ENCODE measurements at places on chromosomes 3 and 15.

- no peak for DNase-seq
Measured at GRCh38 chr15:39454189-39454986, 126.5 kb upstream of the THBS1 start.

DNA sequence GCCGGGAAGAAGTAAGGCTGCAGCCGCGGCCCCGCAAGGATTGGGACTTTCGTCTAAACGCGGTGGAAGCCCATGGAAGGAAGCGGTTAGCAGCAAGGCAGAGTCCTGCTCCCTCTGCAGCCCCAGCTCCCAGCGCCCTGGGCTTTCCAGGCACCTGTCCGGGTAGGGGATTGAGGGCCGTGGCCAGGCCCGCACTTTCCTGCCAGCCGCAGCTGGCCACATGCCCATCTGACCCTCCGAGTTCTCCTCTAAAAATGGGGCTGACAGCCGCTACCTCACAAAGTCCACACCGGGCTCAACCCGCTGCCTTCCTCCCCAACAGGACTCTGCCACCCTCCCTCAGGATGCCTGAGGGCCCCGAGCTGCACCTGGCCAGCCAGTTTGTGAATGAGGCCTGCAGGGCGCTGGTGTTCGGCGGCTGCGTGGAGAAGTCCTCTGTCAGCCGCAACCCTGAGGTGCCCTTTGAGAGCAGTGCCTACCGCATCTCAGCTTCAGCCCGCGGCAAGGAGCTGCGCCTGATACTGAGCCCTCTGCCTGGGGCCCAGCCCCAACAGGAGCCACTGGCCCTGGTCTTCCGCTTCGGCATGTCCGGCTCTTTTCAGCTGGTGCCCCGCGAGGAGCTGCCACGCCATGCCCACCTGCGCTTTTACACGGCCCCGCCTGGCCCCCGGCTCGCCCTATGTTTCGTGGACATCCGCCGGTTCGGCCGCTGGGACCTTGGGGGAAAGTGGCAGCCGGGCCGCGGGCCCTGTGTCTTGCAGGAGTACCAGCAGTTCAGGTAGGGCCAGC is 1.9 kb downstream of the NEIL1 start:
- DNase-seq, result no peak

- DNase-seq, result no peak
Measured at GRCh38 chr3:187210545-187211327, 13.4 kb downstream of the RTP1 start.

DNA sequence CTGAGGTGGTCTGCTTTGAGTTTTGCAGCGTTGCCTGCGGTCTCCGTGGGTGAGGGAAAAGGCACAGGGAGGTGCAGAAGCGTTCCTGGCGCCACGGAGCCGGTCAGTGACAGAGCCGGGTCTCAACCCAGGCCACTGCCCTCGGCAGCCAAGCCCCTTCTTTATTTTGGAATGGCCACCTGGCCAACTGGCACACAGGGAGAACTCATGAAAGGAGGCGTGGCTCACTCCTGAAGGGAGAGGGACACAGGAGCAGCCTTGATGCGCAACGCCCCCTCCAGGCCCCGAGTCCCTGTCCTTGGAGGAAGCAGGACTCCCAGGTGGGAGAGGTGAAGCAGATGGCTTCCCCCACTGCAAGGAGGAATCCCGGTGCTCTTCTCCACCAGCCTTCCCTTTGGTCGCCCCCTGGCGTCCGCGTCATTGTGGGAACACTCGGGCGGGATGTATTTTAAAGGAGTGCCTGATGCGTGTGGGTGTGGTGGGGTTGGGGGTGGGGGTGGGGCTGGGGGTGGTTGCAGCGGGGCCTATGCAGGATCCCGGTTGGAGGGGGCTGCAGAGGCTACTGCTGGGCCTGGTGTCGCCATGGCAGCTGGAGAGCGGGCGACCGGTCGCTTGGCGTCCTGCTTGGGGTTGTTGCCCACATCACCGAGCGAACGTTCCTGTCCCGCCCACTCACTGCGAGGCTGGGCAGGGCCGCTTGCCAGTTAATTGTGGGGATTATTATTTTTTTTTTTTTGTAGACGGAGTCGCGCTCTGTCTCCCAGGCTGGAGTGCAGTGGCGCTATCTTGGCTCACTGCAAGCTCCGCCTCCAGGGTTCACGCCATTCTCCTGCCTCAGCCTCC is 32.6 kb downstream of the APBA2 start:
- no peak for DNase-seq

- DNase-seq, result no peak
Measured at GRCh38 chr3:17201538-17201937, 316.8 kb downstream of the PLCL2 start.

- DNase-seq, result no peak
Measured at GRCh38 chr3:174767853-174768382, 91.2 kb upstream of the NAALADL2 start.

DNA sequence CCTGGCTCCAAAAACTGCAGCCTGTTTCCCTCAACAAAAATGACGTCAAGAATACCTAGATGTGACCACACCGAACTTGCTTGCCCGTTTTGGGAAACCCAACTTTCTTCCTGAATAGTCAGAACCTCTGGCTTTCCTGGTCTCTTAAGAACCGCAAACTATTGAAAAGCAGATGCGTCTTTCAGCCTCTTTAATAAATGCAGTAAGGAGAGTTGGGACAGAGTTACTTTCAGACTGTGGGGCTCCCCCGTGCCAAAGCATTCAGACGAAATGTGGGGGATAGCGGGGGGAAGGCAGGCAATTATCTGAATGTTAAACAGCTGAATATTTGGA is 1.2 kb upstream of the PROK2 start:
- DNase-seq, result no peak

- no peak for DNase-seq
Measured at GRCh38 chr3:182789371-182789770, 3.9 kb upstream of the ATP11B start.

DNA sequence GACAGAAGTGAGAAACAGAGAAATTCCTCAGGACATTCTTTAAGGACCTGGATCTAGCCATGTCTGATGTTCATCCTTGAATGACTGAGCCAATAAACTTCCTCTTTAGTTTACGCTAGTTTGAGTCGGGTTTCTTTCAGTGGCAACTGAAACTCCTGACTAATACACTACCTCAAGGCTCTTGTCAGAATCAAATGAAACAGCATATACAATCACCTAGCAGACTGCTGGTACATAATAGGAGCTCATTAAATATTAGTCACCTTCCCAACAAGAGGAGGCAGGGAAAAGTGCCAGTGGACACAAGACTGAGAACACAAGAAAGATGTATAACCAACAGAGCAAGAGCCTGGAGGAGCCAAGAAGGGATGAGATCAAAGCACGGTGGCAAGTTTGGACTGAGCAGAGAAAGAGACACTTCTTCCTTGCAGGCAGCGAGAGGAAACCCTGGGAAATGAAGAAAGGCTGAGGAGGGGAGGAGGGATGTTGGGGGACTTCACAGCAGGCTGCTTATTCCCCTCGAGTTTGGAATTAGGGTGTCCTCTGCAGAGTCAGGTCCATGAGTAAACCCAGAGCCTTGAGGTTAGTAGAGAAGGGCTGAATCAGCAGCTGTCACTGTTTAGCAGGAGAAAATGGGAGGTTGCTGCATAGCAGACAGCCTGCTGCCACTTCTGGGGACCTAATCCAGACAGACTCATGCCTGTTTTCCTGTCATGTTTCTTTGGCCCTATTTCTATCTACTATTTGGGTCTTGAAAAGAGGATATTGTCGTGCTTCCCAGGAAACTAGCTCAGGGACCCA is 73.3 kb downstream of the MRPL46 start:
- no peak for DNase-seq

DNA sequence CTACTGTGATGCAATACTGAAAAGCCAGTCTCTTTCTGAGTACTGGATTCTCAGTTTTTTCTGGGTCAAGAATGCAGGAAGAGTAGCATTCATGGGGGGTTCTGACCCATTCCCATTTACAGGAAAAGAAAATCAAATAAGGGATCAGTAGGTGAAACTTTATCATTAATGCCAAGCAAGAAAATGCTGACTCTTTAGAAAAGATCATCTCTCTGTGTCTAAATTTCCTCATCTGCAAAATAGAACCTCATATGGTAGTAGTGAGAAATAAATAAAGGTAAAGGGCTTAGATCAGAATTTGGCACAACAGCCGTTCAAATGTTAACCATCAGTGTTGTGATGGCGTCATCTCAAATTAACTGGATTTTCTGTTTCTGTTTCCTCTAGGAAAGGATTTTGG is 807.6 kb upstream of the LMCD1 start:
- DNase-seq, result no peak

DNA sequence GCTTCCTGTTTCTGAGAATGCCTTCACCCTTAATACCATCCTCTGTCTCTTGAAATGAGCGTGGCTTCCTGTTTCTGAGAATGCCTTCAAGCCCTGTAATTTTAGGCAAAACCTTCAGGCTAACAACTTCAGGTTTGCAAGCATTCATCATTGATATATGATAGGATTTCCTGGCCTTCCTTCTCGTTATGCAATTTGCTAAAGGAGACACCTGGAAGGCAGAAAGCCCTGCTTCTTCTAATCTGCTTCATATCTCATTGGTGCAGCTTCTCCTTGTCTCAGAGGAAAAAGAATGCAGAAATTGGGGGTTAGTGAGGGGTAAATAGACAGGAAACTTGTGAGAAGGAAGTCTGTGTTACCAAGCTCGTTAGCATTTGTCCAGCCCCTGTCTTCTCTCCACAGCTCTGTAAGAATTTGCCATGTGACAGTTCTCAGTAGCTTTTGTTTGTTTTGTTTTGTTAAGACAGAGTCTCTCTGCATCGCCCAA is 7.3 kb downstream of the ARL6IP5 start:
- DNase-seq, result no peak

GRCh38 chr3:183906234-183906921 is 21.7 kb upstream of the PARL start:
- no peak for DNase-seq

DNA sequence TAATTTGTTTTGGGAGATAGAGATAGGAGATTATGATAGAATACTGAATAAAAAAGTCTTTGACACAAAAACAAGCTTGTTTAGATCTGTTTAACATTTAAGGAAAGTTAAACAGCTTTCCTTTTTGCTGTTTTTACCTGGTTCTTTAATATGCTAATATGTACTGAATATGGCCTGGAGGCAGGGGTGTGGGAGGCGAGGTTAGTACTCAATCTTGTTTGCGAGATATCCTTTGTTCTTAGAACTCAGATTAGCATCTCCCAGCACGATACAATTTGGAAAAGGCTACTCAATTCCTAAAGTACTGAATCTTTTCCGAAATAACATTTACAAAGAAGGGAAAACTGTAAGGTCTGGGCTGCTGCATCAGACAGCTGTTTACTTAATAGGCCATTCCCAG is 40.8 kb upstream of the ST3GAL6 start:
- DNase-seq, result no peak

DNA sequence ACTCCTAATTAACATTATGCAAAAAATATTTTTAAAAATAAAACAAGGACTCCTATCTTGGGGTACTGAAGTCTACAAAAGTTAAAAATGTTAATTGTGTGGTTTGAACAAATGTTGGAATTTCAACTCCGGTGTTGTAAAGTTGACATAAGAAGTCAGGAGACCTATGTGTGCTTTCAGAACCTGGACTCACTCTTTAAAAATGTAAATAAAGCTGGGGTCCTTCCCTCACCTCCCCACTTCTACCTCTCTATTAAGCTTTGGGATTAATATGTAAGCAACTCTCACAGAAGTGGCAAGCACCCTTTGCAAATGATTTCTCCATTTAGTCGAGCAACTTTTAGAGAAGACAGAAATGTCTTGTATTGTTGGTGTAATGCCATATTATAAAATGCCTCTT is 11.9 kb downstream of the MEIS2 start:
- no peak for DNase-seq

- DNase-seq, result no peak
Measured at GRCh38 chr3:112089956-112090886, 4.0 kb downstream of the C3orf52 start.

- DNase-seq, result no peak
Measured at GRCh38 chr3:171564748-171565480, 104.7 kb upstream of the TNIK start.

DNA sequence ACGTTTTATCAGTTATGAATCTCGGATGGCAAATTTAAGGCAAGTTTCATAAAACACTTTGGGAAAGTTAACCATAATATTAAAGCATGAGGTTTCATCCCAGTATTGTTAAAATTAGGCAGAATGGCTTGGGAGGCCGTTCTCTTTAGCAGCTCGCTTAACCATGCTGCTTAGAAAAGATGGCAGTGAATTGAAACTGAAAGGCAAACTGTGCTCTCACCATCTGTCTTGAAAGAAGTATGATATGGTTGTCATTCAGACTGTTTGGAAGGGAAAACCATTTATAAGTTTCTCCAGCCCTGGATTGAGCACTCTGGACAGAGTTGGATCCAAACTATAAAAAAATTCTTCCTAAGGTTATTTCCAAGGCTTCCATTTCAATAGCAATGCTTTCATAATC is 332.3 kb upstream of the SUCLG2 start:
- DNase-seq, result no peak

- no peak for DNase-seq
Measured at GRCh38 chr3:14842277-14842676, 23.5 kb downstream of the FGD5 start.

GRCh38 chr3:32758375-32758753 is 59.4 kb upstream of the TRIM71 start:
- no peak for DNase-seq

DNA sequence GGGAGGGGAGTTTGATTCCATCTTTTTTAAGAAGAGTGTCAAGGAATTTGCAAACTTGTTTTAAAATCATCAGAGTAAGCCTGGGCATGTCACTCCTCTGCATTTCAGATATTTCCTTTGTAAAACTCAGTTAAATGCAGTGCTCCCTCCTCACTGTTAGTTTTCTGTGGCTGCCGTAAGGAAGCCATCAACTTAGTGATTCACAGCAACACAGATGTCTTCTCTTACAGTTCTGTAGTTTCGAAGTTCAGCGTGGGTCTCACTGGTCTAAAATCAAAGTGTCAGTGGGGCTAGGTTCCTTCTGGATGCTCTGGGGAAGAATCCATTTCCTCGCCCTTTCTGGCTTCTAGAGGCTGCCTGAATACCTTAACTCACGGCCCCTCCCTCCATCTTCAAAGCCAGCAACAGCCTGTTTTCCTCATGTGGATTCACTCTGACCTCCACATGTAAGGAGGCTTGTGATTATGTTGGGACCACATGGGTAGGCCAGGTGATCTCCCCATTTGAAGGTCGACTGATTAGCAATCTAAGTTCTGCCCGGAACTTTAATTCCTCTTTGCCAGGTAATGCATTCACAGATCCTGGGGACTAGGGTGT is 12.4 kb downstream of the ISG20 start:
- DNase-seq, result no peak

DNA sequence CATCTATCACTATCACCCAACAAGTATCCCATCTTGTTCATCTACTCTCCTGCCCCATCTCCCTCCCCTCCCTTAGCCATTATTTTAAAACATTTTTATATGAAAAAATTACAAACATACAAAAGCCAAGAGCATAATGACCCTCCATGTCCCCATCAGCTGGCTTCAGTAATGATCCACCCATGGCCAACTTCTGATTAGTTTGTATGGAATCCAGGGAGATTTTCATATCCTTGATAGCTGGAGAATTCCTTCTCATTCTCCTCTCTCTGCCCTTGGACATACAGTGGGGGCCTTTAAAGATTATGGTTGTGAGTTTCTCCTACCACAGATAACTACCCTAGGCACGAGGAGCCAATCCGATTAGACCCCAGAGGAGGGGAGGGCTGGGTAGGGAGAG is 40.2 kb downstream of the IRAK2 start:
- DNase-seq, result no peak

Measured in NCI-H1092 (cell line).